Activated T-cell treated with anti-CD3 and anti-CD28 coated beads for 48 hours (primary cell): ENCODE measurements at places on chromosomes 4 and X.

DNA sequence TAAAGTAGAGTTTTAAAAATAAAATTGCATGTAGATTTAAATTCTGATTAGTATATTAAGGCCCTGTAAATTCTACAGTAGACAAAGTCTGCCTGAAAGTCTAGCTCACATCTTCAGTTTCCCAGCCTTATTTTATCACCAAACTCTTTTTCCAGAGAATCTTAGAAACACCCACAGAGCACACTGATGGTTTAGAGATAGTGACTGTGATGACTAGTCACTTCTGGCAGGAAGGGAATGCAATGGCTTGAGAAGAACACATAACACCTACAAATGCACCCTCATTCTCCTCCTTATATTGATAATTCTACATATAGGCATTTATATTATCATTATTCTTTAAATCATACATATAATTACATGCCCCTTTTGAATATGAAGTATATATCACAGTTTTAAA lies 232.9 kb downstream of the ARAP2 start:
- DNase-seq = no peak

GRCh38 chr4:11593576-11594116 lies 165.0 kb upstream of the HS3ST1 start:
- DNase-seq = no peak

- no peak for DNase-seq
Observed at GRCh38 chrX:332916-333610, 14.5 kb upstream of the GTPBP6 start.

DNA sequence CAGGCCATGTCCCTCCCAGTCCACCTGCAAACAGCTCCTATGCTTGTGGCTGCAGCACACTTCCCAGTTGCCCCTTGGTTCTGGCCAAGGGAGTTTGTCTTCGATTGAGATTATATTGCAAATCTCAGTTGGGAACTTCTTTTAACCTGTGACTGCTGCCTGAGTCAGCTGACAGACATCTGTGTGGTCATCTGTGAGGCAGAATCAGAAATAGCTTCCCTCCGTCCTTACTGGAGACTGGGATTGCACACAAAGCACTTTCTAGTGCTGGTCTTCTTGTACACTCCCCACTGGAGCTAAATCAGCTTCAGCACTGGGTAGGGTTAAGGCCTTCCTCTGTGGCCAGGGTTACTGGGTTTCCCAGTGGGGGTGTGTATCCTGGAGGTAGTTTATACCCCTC lies 34.3 kb downstream of the ZNF330 start:
- no peak for DNase-seq

GRCh38 chr4:141195095-141195707 lies 25.5 kb upstream of the ZNF330 start:
- DNase-seq = no peak

- DNase-seq = no peak
Observed at GRCh38 chr4:138953961-138954371, 61.6 kb upstream of the NOCT start.

GRCh38 chrX:121122332-121122731 lies 74.9 kb downstream of the GLUD2 start:
- no peak for DNase-seq
